ENCODE measurements at places on chromosomes 7 and 10.
A peak's percentile ranks its signal among the peaks of the same experiment; 100 is the strongest.

GRCh38 chr10:73998929-73999691, 1.2 kb downstream of the VCL start:
- DNase-seq = no peak

DNA sequence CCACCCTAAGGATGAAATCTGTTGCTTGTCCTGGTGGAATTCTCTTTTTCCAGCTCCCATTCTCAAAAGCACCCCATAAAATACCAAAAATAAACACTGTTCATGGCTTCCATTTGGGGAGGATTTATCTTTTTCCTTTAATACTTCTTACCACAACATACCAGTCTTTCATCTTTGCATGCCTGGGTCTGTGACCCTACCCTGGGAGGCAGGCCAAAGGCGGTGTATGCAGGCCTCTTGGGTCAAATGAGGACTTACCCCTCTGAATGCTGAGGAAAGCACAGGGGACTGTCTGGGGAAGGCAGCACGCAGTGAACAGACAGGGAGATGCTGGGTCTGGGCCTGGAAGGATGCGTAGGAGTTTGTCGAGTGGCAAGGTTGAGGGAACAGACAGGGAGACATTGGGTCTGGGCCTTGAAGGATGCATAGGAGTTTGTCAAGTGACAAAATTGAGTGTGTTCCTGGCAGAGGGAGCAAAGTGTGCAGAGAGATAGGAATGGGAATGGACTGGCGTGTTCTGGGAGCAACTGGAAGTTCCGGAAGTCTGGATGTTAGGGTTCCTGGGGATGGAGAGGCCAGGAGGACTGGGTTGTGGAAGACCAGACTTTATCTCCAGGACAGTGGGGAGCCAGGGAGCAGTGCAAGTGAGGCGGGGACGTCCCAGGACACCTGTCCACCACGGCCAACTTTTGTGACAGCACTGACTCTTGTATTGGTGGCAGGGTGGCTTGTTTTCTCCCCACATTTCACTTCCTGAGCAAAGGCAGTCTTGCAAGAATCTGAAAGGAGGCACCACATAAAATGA, 40.8 kb downstream of the MYL10 start:
- no peak for DNase-seq

- no peak for DNase-seq
Observed at GRCh38 chr10:33801705-33802104, 467.2 kb upstream of the NRP1 start.

DNA sequence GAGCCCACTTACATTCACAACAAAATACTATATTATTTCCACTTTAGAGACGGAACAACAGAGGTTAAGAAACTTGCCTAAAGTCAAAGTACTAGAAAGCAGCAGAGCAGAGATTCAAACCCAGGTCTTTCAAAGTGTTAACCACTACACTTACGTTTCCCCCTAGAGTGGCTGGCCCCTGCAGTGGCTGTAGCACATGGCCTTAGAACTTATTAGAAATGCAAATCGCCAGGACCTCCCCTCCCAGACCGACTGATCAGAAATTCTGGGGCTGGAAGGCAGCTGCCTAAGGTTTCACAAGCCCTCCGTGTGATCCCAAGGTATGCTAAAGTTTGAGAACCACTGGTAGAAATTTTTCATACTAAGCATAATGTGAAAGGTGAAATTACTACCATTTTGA, 8.1 kb downstream of the MPP7 start:
- DNase-seq = no peak

DNA sequence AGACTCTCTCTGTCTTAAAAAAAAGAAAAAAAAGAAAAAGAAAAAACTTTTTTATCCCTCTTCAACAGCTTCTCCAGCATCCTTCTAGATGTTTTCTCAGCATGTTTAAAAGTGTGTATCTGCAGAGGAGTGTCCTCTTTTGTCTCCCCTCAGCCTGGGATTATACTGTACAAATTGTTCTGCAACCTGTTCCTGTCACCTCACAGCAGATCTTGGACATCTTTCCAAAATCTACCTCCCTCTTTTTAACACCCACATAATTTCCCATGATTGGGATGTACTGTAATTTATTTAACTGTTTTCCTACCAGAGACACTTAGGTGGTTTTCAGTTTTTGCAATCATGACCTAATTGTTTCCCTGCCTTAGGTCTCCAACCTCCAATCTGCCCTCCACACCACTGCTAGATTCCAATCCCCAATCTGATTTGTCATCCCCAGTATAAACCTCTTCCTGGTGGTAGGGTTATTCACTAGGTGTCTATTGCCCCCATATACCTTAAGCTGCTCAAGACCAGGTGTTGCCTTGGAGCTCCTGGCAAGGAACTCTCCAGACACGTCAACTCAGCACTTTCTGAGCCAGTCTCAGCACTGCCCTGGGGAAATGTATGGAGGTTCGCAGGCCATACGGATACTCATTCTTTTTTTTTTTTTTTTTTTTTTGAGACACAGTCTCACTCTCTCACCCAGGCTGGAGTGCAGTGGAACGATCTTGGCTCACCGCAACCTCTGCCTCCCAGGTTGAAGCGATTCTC, 17.6 kb upstream of the DDIT4 start:
- DNase-seq = no peak

DNA sequence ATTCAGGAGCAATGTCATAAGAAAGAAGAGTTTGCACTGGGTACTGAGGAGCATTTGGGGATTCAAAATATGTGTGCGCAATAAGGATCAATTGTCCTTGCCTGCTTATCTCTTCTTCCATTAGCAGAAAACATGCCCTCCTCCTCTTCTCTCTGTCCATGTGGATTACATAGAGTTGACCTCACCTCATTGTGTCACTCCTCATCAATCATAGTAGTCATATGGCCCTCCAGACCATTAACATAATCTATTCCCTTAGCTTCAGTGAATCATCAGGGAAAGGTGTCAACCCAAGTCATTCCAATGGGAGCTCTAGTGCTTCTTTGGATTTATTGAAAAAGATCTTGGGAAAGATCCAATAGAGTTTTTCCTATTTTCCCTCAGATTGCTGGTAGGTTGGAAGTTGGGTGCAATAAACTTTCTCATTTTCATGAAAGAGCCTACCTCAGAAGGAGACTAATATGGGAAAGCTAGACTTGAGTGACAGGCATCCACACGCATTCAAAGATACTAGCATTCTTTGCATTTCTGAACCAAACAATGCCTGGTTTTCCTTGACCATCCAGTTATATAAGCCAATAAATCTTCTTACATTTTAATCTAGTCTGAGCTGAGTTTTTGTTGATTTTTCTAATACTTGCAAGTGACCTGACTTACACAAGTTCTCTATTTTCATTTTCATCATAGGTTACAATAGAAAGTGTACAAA, 71.5 kb upstream of the FAM13C start:
- no peak for DNase-seq

GRCh38 chr10:72483471-72483870, 128.8 kb upstream of the DNAJB12 start:
- no peak for DNase-seq

DNA sequence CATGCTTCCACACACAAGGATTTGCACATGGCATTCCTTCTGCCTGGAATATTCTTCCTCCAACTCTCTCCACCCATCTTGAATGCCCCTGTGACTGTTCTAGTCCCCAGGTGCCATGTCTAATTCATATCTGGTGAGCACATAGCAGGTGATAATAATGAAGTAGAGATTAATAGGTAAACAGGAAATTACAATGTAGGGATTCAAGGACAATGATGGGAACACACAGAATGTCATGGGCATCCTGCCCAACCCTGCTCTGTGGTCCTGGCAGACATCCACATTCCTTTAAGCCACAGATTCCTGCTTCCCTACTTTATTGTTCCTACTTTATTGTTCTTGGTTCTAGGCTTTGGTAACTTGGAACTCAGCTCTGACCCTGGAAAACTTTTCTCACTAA, 115.8 kb downstream of the THSD7A start:
- DNase-seq = no peak

DNA sequence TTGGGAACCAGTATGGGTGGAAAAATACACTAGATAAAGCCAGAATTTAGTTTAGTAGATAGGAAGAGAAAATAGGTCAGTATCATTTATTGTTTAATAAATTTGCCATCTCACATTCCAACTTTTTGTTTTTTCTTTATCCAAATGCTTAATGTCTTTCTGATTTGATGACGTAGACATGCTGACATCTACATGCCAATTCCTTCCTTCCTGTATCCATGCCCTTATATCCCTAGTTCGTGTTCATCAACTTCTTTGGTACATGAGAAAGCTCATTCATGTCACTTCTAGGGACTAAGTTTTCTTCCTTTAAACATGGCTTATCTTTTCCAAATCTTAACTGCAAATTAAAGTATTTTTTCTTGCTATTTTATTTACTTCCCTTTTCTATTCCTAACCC, 30.5 kb upstream of the ING3 start:
- DNase-seq = no peak

DNA sequence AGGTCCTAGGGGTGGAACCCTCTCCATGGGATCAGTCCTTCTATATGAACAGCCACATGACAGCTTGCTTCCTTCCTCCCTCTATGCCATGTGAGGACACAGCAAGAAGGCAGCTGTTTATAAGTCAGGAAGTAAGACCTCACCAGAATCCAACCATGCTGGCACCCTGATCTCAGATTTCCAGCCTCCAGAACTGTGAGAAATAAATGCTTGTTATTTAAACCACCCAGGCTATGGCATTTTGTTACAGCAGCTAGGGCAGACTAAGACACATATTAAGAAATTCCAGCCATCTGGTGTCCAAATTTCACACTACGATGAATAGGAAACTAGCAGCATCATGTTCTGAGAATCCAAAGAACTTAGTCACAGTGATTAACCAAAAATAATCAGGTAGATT, 140.1 kb downstream of the ZFAND4 start:
- DNase-seq = no peak

- DNase-seq = no peak
Observed at GRCh38 chr10:78028438-78029268, 662 bp downstream of the POLR3A start.

GRCh38 chr7:1512781-1513656, 8.8 kb upstream of the INTS1 start:
- peak; percentile 14 for DNase-seq

DNA sequence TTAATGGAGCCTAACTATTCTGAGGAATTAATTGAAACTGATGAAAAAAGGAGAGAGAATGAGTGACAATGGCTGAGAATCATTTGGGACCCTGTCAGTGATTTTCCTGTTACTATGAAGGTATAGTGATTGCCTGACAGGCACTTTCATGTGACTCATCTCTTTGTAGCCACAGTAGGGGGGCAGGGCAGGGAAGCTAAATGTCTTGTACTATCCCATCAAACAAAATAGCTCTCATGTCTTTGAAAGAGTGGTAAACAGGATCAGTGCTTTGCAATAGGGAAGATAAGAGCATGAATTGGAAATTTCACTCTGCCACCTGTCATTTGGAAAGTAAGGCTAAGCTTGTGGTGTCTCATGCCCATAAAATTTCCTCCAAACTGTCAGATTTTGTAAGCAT, 94.5 kb upstream of the GSDME start:
- DNase-seq = no peak

DNA sequence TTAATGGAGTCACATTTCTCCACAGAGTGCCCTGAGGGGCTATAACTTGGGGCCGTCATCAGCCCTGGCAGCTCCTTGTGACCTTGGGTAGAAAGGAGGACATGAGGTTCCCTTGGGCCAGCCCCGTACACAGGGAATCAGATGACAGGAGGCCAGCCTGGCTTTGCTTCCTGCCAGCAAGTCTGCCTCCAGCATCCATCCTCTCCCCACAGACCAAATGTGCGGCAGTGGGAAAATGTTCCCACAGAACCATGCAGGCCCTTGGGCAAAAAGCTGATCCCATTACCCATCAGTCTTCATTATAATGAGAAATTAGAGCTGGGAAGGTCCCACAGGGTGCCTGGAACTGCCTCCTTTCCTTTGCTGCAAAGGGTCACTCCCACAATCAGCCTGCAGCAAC, 908.3 kb downstream of the GRID1 start:
- no peak for DNase-seq

DNA sequence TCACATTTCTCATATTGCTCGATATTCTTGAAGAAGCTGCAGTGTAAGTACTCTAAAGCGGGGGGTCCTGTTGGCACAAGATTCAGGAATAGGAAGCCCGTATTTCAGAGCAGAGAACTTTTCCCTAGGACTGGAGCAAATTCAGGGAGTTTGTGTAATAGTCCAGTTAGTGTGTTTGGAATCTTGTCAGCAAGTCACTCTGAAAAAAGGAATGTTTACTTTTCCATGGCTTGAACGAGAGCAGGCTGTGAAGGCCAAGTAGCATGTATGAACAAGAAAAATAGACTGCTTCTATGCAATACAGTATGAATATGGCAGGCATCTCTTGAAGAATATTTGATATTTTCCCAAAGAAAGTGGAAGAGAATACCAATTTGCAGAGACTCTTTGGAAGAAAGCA, 39.8 kb downstream of the CDC123 start:
- no peak for DNase-seq

- DNase-seq = no peak
Observed at GRCh38 chr7:84389242-84389641, 194.7 kb upstream of the SEMA3A start.

DNA sequence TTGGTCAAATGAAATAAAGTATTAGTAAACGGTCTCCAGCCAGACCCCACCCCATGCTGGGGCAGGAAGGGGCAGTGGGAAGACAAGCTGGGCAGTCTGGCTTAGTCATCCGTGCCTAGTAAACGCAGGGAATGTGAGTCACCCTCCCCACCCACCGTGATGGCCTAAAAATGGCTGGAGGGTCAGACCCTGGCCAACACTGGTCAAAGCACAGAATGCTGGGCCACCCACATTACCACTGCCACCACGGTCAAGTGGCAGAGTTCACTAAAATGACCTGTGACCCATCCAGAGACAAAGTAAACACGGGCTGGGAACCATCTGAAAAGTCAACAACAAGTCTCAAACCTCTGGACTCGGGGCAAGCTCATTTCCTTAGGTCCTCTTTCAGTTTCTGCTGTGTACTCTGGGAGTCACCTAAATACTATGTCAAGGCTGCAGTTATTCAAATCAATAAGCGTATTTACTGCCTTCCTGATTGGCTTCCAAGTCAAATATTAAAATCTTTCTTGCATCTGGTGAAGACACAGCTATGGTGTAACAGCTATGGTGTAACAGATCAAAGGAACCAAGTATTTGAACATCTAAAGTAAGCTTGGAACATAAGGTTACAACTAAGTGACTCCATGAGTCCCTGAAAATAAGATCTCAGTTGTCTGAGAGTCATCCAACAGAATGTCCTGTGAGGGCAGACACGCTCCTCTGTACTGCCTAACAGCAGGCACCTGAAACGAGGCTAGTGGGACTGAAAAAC, 3.0 kb downstream of the ZFAND2A start:
- DNase-seq = no peak

- no peak for DNase-seq
Observed at GRCh38 chr10:79490400-79491142, 21.8 kb upstream of the EIF5AL1 start.

Measured in stimulated activated CD8-positive, alpha-beta memory T cell treated with anti-CD3 and anti-CD28 coated beads, Interleukin-2, amount 100 ng/mL, for 1 hour (primary cell).